ENCODE measurements at places on chromosomes 7 and 10.

GRCh38 chr10:22780474-22780885, 66.1 kb upstream of the PIP4K2A start:
- no peak for DNase-seq

- DNase-seq: no peak
Observed at GRCh38 chr10:1465418-1465911, 271.9 kb downstream of the ADARB2 start.

- no peak for DNase-seq
Observed at GRCh38 chr7:11315666-11316258, 342.1 kb downstream of the PHF14 start.

GRCh38 chr7:4895766-4896165, 12.2 kb upstream of the RADIL start:
- DNase-seq: no peak

DNA sequence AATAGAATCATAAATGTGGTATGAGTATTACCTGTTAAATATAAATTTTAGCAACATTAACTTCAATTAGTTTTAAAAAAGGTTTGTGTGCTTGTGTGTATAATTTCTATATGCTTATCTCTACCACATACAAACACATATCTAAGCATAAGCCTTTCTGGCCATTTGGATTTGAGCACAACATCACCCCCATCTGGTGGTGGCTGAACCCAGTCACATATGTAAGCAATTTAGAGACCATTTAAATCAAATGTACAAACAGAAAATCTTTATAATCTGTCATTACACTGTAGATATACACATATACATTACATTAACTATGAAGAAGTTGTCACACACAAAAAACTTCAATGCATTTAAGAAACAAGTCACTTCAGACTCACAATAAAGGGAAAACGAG, 31.7 kb downstream of the GPR22 start:
- no peak for DNase-seq

DNA sequence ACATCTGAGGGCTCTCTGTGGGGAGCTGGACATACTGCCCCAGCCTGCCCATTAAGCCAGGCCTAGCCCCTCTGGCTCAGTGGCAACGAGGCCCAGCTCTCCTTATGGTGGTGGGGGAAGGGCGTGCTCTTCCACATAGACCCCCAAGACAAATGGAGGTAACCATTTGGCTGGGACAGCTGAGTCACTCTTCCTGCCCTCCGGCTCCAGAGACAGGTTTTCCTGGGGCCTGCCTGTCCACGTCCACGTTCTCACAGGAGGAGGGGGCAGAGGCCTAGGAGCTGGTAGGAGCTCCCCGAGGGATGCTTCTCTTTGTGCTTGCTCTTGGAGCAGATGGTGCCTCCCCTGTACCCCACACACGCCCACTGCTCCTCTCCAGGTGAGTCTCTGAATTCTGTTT, 33.5 kb downstream of the TSPAN15 start:
- DNase-seq: no peak

DNA sequence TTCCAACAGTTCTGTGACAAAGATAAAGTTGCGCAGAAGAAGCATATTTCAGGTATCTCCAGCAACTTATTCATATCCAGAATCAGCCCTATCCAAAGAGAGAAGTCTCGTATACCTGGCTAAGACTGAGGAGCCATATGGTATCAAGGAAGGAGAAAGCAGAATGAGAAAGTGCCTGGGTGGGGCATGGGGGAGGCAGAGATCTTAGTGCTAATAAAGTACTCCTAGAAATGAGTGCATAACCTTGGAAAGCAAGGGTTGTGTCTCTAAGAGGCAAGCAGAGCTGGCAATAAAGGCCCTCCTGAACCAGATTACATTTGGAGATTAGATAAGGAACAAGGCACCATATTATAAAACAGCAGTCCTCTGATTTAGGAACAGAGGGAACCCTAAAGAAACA, 12.7 kb downstream of the TASOR2 start:
- no peak for DNase-seq

GRCh38 chr10:49283491-49283890, 15.5 kb upstream of the C10orf71 start:
- peak; percentile 40 for DNase-seq

GRCh38 chr7:66454600-66455225, 174.0 kb upstream of the KCTD7 start:
- no peak for DNase-seq

Measured in activated CD8-positive, alpha-beta memory T cell treated with anti-CD3 and anti-CD28 coated beads for 24 hours (primary cell).